ENCODE measurements at places on chromosomes 3 and 15.

DNA sequence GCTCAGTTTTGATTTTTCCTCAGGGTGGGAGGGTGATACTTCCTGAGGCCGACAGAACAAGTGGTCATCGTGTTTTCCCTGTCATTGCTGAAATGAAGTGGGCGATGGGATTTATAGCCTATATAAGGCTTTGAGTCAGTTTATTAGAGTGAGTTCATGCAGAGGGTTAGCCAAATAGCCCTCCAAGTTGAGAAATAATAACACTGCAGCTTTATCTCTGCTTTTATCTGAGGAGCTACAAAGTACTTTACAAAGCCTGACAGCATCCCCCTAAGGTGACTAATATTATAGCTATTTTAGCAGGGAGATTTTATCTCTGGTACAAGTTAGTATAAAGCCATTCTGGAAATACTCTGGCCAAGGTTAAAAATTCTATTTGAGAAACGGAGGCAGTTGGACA is 389.6 kb downstream of the MFSD1 start:
- no peak for DNase-seq

DNA sequence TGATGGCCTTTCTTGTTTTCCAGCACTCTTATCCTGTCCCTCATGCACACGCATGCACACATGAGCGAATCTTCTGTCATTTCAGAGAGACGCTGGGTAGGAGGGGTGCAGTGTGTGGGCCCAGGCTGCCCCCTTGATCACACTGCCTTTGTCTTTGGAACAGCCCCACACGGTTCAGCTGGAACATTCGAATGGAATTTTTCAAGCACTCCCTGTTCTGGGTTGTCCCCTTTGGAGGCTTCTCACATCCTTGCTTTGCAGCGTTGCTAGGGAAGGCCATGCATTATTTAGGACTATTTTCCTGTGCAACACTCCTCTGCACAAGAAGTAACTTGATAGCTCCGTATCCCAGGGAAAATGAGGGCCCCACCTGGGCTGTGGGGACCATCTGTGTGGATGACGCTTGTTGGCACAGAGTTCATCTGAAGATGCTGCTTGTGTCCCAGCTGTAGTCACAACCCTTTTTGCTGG is 78.4 kb downstream of the SPSB4 start:
- DNase-seq = no peak

DNA sequence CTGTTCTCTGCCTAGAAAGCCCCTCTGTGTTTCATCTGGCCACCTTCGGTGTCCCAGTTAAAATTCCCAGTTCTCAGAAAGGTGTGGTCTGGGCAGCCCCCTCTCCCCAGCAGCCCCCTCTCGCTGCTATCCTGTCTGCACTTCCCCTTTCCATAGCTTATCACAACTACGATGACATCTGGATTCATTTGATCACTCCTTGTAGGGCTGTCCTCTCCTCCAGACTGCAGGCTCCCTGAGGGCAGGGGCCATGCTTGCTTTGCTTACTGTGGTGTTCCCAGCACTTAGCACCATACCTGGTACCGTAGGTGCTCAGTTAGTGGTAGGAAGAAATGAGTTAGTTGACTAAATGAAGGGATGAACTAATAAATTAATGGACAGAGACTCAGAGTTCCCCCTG is 26.3 kb upstream of the GOLGA6C start:
- DNase-seq = no peak

GRCh38 chr3:123667784-123668183 is 82.9 kb upstream of the HACD2 start:
- DNase-seq = no peak

- DNase-seq = no peak
Measured at GRCh38 chr15:101337976-101338375, 42.9 kb upstream of the SNRPA1 start.

- no peak for DNase-seq
Measured at GRCh38 chr3:112132975-112133448, at the start of gene GCSAM. Gene GCSAM, minus strand, starts transcription at chr3:112133248. Its CDS starts 128 bp downstream, at chr3:112133120.

DNA sequence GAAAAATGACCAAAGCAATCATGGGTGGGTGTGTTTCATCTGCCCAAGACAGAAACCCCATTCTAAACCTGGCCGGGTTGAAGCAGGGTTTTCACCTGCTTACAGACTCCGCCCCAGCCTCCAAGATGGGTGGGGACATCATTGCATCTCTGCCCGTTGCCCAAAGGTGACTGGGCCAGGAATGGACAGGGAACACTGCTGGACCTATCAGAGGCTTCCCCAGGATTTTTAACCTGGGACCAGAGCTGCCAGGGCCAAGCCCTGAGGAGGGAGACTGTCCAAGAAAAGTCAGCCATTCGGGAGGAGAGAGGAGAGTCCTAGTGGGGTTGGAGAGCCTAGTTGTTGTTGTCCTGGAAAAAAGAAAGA is 109.7 kb upstream of the ALDH1A3 start:
- DNase-seq = no peak

- no peak for DNase-seq
Measured at GRCh38 chr15:73924171-73924921, 1.9 kb upstream of the LOXL1 start.

GRCh38 chr15:30953731-30954378 is 37.6 kb downstream of the MTMR10 start:
- DNase-seq = no peak

GRCh38 chr15:101070502-101071273 is 151.5 kb downstream of the LRRK1 start:
- DNase-seq = no peak

GRCh38 chr3:122391681-122392446 is 7.9 kb downstream of the FAM162A start:
- no peak for DNase-seq

DNA sequence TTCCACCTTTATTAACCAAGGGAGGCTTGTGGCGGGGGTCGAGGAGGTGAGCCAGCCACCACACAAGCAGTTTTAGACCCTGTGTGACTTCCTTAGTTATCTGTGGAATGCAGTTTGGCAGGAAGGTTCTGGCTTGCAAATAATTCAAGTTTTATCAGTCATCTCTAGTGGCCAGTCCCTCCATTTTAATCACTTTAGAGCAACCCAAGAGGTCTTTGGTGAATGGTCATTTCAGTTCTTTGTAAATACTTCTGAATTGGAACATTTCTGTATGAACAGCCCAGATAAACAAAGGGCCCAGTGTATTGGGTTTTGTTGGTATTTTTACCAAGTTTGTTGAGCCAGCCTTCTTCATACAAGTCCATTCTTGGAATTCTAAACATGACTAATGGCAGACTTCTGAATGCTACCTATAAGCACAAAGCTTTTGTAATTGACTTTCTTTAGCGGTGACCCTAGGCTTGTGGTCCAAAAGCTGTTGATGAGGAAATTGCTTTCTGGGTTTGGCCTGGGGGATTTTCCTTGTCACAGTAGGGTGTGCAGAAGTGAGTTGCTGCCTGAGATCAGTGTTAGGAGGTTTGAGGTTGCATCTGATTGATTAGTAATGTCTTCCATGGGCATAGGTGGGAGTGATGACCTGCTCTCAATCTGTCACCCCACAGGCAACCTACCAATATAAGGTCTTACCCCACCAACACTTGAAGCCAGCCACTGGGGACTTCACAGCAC is 193.3 kb upstream of the TOPAZ1 start:
- no peak for DNase-seq

DNA sequence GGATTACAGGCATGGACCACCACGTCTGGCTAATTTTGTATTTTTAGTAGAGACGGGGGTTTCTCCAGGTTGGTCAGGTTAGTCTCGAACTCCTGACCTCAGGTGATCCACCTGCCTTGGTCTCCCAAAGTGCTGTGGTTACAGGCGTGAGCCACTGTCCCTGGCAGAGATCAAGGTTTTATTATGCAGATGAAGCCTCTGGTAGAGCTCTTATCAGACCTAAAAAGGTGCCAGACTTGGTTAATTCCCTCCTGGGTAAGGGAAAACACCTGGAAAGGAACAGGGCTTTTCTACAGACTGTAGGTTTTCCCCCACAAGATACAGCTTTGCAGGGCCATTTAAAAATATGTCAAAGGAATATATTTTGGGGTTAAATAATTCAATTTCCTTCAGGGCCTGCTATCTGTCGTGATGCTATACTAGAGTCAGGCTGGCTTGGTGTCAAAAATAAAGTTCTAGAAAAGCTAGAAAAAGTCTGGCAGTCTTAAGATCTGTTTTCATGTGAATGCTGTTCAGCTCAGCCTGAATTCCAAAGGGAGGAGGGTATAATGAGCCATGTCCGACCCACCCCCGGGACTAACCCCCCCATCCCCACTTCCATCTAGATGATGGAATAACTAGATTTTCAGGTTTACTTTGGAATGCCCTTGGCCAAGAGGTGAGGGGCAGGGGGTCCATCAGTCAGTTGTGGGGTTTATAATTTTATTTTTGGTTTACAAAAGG is 1.9 kb upstream of the BLOC1S6 start:
- no peak for DNase-seq

GRCh38 chr15:70066447-70066846 is 31.3 kb downstream of the TLE3 start:
- no peak for DNase-seq

GRCh38 chr3:56758539-56758981 is 43.2 kb downstream of the ARHGEF3 start:
- DNase-seq = peak; percentile 12

DNA sequence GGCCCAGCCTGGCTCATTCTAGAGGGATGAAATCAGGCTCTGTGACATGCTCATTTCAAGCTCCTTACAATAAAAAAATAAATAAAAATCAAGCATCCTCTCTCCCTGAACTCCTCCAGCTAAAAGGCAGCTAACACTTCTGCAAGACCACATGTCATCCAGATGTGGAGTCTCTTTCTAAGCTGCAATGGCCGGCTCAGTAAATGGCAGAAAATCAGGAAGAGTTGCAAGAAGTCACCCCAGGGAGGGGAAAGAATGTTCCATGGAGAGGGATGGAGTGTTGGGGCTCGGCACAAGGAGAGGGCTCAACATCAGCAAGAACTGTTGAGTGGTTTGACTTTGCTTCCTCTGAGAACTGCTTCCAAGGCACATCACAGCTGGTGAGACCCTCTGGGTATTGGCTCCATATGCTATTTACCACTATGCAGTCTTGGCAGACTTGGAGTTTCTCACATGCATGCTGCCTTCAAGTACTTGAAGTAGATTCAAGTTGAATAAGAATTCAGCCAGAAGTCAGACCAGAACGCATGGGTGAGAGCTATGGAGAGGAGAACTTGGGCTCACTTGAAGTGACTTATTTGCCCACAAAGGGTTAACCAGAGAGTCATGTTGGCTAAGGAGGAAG is 689.0 kb downstream of the NTRK3 start:
- DNase-seq = no peak

GRCh38 chr3:58874248-58874741 is 175.5 kb downstream of the CFAP20DC start:
- DNase-seq = no peak

GRCh38 chr15:60529332-60529731 is 50.4 kb upstream of the ICE2 start:
- DNase-seq = no peak

- DNase-seq = no peak
Measured at GRCh38 chr3:192564611-192565010, 162.7 kb downstream of the FGF12 start.

- DNase-seq = no peak
Measured at GRCh38 chr15:99987701-99988100, 254.5 kb upstream of the LYSMD4 start.

- DNase-seq = no peak
Measured at GRCh38 chr3:123799544-123800361, 84.4 kb downstream of the MYLK start.

DNA sequence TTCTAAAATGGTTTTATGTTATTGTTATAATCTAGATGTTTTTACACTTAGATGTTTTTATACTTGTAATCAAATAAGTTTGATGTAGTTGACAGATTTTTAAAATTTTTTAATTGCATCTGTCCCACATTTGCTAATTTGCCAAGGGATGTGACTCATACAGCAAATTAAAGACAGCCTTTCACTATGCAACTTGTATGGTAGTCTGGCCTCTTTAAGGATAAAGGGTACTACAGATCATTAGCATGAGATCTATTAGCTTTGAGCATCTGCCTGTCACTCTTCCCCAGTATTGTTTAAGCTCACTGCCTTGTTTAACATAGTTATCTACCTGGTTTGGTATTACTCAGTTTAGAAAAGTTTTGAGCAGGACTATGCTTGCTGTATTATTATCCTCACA is 83.0 kb downstream of the NPTN start:
- DNase-seq = no peak

DNA sequence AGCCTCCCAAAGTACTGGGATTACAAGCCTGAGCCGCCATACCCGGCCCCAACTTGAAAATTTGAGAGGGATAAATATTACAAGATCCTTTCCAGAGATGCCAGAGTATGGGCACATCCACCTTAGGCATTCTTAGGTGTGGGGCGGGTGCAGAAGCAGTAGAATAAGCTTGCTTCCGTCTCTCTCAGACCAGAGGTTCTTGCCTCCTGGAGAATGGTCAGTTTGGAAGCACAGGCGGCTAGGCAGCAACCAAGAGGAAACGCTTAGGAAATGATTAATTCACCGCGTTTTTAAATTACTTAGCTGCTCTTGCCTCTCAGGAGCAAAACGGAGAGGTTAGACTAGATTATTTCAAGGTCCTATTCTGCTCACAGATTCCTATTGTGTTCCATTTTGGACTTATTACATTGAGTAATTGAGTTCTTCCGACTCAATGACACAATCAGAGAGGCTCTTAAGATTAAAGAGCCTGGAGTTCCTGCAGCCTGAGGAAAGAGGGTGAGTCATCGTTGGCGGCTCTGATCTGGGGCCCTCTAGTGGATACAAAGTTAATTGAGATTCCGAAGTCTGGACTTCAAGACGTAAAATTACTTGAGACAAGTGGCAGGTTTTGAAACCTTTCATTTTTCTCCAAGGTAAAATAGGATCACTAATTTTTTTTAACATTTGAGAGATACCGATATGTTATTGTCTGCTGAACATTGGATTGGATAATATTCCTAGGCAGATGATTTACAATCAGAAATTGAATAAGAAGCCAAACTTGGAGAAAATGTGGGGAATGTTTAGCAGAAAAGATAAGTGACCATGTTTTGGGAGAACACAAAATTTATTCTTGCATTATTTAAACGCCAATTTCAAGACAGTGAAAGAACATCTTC is 5.8 kb upstream of the TOPAZ1 start:
- DNase-seq = no peak

GRCh38 chr3:55172913-55173312 is 245.1 kb upstream of the LRTM1 start:
- DNase-seq = no peak

DNA sequence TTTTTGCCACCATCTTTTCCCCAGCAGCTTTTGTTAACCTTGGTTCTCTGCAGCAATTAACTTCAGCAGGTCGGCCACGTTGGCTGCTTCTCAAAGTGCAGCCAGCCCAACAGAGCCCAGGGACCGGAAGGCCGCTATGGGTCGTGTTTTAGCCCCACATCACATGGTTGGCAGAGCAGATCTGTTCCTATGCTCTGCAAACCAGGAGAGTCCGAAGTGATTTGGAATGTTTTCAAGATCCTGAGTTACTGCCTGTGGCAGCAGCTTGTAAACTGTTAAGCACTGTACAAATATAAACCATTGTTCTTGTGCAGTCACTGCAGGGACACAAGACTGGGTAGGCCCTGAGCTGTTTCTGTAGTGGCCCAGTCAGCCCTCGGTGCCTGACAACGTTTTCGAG is 69.6 kb upstream of the MYZAP start:
- DNase-seq = no peak

GRCh38 chr3:35505181-35505580 is 134.1 kb upstream of the ARPP21 start:
- DNase-seq = no peak

Measured in stimulated activated CD8-positive, alpha-beta memory T cell treated with anti-CD3 and anti-CD28 coated beads, Interleukin-4, amount 100 ng/mL, for 4 hours (primary cell).